ENCODE measurements at places on chromosomes 3 and 15.

DNA sequence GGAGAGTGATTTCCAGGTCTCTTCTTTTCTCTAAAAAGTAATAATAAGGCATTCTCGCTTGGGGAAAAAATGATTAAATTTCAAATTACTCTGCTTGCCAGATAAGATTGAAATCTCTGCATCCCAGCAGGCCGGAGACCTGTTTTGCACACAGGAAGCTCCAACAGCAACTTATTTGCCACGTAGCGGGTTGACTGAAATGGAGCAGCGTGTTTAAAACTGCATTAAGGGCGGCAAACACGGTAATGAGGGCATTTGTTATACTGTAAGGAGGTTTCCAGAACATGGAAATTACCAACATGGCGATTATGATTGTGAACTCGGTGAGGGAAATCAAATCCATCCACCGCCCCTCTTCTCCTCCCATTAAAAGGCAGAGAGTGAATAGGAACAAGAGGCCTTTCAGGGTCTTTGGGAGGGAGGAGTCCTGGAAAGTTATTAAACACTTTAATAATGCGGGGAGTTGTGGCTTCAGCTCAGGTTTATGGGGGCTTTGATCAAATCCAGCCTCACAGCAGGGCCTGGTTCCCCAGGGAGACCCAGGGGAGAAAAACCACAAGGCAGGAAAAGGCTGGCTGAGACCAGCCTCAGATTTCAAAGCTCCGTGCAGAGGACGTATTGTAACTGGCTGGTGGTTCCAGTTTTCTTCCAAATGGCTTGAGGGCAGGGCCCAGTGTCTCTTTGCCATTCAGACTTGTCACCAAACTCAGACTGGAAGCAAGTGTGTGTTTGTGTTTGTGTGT, 242.3 kb downstream of the TLE3 start:
- no peak for DNase-seq

DNA sequence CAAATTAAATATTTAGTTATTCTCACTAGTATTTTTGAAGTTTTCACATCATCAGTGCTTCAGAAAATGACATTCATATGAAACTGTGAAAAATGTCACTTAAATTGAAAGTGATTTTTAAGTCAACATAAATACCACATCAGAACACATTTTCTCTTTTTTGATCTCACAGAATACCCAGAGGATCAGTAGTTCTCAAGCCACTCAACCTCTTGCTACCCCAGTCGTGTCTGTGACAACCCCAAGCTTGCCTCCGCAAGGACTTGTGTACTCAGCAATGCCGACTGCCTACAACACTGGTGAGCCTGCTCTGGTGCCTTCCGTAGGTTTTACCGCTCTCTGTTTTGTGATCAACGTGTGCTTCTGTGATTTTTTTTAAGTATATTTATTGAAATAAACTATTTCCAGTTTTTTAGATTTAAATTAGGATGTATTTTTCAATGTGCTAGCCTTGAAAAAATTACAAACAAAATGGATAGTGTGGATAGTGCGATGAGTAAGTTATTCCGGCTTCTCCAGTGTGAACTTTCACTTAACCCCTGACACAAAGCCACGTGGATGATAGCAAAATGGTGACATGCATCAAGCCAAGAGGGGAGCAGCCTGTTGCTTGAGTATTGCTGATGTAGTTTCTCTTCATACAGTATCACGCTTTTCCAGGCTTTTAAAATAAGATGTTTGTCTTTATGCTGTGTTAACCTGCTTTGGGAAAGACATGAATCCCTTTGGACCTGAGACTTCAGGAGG, 26.5 kb downstream of the LYSMD4 start:
- no peak for DNase-seq

GRCh38 chr15:68017201-68017600, 36.9 kb upstream of the PIAS1 start:
- no peak for DNase-seq

- no peak for DNase-seq
Measured at GRCh38 chr3:145959457-145960088, 201.4 kb downstream of the PLOD2 start.

DNA sequence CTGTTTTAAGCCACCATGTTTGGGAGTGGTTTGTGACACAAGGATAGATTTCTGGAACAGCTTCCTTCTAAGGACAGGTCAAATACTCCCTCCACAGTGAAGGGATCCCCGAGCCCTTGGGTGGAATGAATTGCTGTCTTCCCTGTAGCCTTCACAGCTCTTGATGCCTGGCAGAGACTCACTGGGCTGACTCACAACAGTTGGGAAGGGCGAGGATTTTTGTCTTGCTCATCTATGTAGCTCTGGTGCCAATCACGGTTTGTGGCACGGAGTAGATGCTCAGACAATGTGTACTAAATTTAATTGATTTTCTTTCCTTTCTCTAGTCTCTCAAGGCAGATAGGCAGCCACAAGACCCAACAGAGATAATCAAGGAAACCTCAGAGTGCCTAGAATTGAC, 27.0 kb downstream of the CRYGS start:
- no peak for DNase-seq

DNA sequence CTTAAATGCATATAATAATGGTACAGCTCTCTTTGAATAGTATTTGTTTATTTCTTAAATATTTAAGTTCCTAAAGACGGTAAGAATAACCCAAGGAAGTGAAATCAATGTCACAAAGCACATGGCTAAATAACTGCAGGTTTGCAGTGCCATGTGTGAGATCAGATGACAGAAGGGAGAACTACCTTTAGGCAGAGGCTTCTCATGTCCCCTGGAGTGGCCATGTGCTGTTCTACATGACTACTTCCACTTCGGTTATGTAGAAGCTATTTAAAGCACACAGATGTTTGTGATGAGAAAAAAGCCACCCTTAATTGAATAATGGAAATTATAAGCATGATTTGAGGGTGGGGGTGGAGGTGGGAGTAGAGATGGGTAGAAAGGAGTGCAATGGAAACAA, 109.1 kb downstream of the UBE3A start:
- DNase-seq: no peak

- no peak for DNase-seq
Measured at GRCh38 chr3:184169896-184170875, 4.5 kb upstream of the AP2M1 start.

- no peak for DNase-seq
Measured at GRCh38 chr3:120566243-120566975, 29.7 kb upstream of the NDUFB4 start.

DNA sequence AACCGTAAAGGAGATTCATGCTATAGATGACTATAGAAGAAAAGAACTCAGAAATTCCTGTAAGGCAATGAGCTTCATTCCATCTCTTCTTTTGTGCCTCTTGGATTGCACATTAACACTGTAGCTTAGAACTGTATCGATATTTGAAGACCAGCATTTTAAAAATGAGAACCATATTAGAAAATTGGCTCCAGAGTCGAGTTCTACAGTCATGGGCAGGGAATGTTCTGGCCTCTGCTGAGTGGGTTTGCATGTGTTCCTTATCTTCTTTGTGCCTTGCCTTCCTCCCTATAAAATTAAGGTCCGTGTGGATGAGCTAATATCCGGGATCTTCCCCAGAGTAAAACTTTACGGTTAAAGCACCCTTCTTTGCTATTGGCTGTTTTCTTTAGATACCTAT, 77.4 kb upstream of the PLCL2 start:
- no peak for DNase-seq
